ENCODE measurements at places on chromosomes 1 and 21.

GRCh38 chr1:89433421-89433820 lies 69.6 kb downstream of the GBP6 start:
- no peak for DNase-seq

DNA sequence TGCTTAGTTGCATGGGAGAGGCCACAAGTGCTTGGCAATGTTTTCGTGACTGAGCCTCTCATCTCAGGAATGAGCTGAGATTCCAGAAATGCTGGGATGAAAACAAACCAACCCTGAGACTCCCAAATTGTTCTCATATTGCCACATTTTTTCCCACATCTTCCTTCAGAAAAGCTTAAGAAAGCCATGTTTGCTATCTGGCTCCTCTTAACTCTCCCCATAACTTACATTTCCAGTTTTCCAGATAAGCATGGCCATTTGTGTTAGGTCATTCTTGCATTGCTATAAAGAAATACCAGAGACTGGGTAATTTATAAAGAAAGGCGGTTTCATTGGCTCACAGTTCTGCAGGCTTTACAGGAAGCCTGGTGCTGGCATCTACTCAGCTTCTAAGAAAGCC lies 17.2 kb downstream of the DSCAM start:
- DNase-seq, result no peak

DNA sequence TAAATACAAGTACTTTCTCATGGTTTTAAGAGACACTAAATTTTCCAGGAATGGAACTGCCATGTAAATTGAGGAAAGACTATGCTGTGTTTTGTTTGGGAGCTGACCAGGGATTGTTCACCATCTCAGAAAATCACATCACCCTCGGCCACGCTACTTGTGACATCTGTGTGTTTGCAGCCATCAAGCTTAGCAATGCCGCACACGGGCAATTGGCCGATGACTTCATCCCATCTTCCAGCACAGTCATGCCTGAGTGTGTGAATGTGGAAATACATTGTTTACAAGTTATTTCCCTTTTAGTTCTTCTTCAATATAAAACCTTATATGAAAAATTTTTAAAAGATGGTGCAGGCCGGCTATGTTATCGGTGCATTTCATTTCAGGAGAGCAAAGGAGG lies 121.6 kb downstream of the GLIS1 start:
- DNase-seq, result no peak

DNA sequence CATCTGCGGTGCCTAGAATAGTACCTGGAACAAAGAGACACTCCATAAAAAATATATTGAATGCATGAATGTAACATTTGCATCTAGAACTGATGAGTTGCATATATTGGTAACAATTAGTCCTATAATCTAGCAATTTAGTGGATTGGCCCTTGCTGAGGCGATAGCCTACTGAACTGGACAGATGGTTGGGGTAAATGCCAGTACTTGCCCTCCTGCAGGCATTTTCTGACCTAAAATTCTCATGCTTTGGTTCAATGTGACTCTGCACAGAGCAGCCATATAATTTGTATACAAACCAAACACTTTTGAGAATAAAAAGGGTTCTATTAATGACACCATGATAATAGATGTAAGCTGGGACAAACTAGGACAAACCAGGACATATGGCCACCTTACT lies 313.6 kb downstream of the OLFM3 start:
- DNase-seq, result no peak

- DNase-seq, result no peak
Observed at GRCh38 chr21:27371975-27372331, 405.1 kb upstream of the ADAMTS5 start.

- DNase-seq, result no peak
Observed at GRCh38 chr1:212607913-212608391, 609 bp upstream of the ATF3 start.

DNA sequence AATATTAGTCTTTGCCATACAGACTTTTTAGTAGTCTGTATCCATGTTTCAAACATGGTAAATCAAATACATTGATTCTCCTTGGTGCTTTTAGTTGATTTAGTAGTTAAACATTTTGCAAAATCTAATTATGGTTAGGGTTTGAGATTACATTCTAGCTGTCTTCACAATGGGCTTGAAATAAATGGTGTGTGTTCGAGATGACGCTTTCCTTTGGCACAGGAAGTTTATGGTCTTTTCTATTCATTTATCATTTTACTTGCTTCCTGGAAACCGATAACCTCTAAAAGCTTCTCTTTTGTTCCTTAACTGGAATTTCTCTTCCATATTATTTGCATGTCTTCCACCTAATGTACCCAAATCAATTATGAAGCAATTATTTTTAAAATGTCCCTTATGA lies 38.4 kb downstream of the ZP4 start:
- no peak for DNase-seq

DNA sequence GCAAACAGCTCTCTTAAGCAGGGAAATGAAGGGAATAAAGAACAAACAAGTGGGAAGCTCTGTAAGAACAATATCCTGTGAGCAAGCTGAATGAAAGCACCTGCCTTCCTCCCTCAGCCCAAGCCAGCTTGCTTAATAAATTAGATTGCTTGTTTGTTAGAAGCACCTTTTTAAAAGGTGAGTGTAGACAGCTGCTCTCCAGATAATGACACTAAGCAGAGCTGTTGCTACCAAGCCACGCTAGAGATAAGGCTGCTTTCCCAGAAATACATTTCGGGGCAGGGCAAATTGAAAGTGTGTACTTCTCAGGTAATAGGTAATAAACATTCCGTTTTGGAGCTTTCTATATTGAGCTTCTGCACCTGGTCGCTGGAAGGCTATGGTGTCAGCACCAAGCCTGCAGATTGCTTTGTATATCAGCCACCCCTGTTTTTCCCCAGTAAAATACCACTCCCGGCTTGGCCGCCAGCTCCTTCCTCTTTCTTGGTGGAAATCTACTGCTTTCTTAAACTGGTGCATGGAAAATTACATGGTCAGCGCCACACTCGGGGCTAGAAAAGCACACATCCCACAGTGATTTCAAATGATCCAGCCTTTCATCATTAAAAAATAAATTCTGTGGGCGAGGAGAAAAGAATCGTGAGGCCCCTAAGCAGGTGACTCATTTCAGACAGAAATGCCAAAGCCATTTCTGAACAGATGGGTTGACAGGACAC lies 151.3 kb downstream of the ETS2 start:
- DNase-seq, result no peak

GRCh38 chr1:228867108-228867950 lies 132.1 kb downstream of the RHOU start:
- no peak for DNase-seq

DNA sequence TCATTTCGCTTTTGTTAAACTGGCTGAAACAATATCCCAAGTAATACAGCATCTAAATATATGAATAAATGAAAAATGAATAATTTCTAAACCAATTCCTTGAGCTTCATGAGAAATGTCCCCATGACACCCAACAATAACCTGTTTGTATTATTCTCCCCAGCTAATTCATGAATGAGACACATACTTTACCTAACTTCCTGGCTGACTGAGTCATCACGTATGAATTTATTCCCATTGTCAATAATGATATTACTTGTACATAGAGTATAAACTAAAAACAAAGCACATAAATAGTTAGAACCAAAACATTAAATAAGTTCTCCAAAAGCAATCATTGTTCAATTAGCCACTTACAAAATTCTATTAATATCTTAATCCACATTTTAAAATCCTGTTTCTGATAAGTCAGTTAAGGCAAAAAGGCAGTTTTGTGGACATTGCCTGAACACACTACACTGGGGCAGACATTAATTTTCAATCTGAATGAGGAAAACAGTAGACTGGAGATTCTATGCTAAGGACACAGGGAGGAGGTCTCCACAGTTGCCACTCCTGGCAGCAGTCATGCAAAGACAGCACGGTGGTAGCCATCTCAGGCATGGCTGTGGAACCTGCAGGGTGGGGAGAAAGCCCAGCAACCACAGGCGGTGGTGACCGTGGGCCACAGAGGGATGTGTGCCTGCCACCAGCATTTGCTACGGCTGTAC lies 48.2 kb downstream of the SLC9C2 start:
- no peak for DNase-seq

DNA sequence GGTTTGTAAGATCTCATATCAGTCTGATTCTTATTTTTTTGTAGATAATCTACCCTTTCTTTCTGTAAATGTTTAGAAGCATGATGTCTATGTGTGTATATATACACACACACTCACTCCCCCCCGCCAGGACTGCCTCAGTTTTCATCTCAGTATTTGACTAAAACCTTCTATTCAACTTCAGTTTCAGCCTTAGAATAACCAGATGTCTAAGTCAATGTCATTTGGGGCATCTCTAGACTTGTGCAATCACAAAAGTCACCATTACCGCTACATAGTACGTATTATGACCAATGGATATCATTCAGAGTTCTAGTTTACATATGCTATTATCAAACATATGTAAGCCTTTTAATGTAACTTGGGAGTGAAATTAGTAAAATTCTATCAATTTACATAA lies 53.3 kb upstream of the BOLA1 start:
- no peak for DNase-seq

DNA sequence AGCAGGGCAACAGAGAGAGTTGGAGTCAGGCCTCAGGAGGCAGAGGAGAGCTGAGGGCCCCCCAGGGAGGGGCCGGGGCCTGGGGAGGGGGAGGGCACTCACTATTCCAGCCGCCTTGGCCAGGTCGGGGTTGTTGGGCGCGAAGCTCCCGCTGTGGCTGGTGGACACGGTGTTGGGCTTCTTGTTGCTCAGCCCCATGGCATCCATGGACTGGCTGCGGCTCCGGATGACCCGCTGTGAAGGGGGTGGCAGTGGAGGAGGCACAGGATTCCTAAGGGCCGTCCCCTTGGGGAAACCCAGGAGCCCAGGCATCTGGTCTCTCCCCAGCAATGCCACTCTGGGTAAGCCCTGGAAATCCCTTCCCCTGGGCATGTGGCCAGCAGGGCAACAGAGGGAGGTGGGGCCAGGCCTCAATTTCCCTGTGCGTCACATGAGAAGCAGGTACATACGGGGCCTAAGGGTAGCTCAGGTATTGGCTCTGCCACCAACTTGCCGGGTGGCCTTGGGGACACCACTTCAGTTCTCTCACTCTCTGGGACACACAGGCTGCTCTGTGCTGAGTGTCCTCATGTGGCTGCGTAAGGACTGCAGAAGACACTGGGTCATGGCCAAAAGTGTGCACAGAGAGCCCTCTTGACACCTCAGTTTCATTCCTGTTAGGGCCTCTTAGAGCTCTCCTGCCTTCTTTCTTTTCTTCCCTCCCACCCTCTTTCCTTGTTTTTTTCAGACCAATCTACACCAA lies 63.0 kb downstream of the RAP1GAP start:
- no peak for DNase-seq

DNA sequence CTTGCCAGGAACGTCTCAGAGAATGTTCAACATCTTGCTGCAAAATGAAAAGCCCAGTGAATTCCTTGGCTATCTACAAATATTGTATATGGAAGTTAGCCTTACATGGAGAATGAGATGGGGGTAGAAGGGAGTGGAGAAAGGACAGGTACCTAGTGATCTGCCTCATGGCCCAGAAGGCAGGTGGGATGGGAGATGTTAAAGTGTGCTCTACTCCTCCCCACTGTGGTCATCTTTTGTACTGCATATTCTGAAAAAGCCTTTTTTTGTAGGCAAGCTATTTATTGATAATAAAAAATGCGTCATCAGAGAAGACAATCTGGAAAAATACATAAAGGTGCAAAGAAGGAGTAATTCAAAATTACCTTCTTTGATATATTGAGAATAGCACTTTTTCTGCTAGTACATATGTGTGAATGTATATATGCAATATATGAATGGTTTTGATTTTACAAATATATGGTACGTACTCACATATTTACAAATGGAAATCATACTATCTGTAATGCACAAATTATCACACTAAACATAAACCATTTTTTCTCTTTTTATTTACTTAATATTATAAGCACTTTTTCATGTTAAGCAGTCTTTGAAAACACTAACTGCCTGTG lies 19.1 kb upstream of the SLC5A9 start:
- DNase-seq, result no peak

GRCh38 chr1:38686167-38686926 lies 173.2 kb downstream of the RRAGC start:
- no peak for DNase-seq

DNA sequence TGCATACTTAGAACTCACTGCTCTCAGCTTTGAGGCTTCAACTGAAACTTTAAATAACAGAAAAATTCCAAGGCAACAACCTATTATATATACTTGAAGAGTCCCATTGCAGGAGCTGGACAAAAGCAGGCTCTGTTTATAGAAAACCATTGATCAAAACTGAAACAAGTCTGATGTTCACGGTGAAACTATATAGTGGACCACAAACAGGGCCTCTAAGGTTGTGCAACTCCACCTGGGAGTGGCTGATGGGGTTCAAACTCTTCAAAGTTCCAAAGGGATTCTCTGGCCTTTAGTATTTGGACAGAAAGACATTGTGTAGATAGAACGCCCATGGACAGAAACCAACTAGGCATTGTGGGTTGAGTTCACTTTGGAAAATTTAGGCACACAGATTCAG lies 140.3 kb downstream of the ZC3H11B start:
- DNase-seq, result no peak

- no peak for DNase-seq
Observed at GRCh38 chr1:238546118-238546517, 655.4 kb upstream of the ZP4 start.

GRCh38 chr1:176701151-176701866 lies 238.3 kb downstream of the PAPPA2 start:
- DNase-seq, result no peak

DNA sequence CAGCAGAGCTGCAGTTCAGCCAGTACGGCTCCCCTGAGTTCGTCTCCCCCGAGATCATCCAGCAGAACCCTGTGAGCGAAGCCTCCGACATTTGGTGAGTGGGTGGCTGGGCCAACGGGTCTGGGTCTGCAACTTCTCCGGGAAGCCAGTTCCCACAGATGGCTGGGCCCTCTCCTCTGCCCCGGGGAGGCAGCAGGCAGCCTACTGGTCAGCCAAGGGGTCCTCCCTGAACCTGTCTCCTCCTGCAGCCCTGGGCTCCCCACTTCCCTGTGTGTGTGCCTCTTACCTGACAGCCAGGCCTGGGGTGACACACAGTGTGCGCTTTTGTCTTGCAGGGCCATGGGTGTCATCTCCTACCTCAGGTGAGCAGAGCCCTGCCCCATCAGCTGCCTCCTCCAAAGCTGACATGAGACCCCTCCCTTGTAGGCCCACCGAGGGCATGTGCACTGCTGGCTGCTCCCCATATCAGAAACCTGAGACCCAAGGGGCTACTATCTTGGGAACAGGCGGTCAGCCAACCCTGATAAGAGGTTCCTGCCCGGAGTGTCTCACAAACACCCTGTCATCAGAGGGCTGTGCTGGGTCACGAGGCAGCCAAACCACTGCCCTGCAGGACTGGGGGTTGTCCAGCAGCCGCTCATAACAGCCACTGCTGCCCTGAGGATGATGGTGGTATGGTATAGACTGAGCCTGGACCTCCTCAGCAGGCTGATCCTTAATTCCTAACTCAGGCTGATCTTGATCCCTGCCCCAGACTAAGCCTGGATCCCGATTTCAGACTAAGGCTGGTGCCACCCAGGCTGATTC lies 37.6 kb downstream of the TRIM11 start:
- DNase-seq, result no peak

GRCh38 chr1:171116676-171117075 lies 26.0 kb downstream of the FMO3 start:
- DNase-seq, result no peak

GRCh38 chr1:53344921-53345838 lies 17.3 kb upstream of the LRP8 start:
- no peak for DNase-seq

- no peak for DNase-seq
Observed at GRCh38 chr21:46388896-46389295, 64.9 kb downstream of the PCNT start.

- DNase-seq, result no peak
Observed at GRCh38 chr1:36157973-36158826, 2.2 kb downstream of the MAP7D1 start.

Measured in left renal pelvis (tissue), 4 donors.